ENCODE measurements at places on chromosomes 3 and 15.

- DNase-seq: no peak
These were observed 59.0 kb upstream of the PDZRN3 start for GRCh38 chr3:73683706-73684105.

DNA sequence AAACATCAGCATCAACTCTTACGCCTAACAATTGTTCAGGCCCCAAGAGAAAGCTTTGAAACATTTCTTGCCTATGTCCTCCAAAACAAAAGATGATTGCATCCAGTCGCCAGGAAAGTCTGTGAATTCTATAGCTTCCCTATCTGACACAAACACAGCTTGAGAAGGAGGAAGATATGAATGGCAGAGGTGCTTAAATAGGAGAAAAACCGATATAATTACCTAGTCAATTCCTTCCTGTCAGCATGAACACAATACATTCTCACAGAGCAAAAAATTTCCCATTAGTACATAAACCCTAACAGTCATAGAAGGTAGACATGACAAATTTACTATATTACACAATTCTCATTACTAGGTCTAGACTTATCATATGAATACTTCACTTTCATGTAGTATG, 326.5 kb downstream of the CGGBP1 start:
- DNase-seq: no peak

DNA sequence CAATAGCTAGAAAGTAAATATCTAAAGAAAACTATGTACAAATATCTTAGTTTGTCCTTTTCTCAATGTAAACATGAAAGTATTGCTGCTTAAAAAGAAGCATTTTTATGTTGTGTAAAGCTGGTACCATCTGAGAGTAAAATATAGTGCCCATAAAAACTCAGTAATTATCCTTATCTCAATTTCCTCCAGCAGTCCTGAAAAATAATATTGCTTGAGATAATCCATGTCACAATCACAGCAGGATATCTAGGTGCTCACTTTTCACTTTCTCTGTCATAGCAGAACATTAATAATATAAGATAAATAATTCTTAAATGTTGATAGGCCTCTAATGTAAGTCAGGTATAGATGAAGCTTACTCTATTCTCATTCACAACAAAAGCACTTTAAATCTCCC, 285.5 kb downstream of the ZBBX start:
- no peak for DNase-seq

DNA sequence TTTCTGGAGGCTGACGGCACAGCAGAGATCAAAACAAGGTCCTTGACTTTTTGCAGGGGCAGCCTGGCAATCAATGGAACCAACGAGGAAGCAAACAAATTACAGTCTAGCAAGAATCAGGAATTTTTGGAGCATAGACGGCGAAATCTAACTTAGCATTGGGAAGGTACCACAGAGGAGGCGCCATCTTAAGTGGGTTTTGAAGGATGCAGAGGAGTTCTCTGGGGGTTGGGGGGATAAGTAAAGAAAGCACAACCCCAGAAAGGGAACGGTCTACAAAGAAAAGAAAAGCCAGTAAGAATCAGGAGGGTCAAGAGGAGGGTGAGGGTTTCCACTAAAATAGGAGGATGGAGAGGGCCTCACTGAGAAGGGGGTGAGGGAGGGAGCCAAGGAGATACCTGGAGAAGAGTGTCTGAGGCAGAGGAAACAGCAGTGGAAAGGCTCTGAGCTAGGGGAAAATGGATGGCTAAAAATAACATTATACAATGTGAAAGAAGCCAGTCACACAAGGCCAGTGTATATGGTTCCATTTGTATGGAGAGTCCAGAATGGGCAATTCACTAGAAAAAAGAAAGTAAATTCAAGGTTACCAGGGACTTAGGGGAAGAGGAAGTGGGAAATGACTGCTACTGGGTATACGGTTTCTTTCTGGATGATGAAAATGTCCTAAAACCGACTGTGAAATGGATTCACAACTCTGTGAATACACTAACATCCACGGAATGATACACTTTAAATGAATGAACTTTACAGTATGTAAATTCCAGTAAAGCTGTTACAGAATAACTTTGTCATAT, 25.2 kb upstream of the IQSEC1 start:
- no peak for DNase-seq

DNA sequence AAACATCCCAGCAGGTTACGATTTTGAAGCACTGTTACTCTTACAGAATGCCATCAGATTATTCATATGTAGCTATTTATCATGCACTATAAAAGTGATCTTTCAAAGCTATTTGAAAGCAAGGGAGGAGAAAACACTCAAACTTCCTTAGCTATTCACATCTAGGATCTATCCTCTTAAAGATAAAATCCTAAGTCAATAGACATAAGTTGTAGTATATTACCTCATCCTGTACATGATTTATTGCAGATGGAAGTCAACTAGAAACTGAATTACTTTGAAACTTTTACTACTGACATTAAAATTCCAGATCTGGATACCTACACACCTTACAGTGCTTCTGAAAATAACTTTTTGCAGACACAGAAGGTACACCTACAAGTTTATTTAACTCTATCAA, 197.2 kb downstream of the MEIS2 start:
- DNase-seq: no peak

DNA sequence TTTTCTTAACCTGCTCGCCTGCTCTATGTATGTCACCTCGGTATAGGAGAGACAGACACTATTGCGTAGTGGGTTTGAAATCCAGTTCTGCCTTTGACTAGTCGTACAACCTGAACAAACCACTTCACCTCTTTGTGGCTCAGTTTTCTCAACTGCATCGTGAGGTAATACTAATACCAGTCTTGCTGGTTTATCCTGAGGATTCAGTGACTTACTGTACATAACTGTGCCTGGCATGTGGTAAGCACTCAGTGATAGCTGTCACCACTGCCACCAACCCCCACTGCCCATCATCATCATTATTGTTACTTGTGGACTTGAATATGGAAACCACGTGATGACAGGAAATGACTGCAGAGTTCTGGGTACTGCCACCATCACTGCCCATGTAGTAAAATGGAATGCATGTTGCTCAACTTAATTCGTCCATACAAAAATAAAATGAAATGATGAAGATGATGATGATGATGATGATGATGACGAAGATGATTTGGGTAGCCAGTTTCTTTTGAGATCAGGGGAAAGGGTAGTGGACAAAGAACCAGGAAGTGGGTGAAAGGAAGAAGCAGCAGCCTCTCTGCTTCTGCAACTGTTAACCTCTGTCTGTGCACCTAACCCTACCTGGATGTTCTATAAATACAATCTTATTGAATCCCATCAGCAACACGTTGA, 228.1 kb downstream of the FEZF2 start:
- DNase-seq: no peak

- DNase-seq: no peak
These were observed 28.1 kb downstream of the LSAMP start for GRCh38 chr3:116417151-116417550.

- DNase-seq: no peak
These were observed 607 bp upstream of the PPP1R14D start for GRCh38 chr15:40829115-40829514.

- no peak for DNase-seq
These were observed 231.5 kb downstream of the EFHB start for GRCh38 chr3:19702416-19703078.

DNA sequence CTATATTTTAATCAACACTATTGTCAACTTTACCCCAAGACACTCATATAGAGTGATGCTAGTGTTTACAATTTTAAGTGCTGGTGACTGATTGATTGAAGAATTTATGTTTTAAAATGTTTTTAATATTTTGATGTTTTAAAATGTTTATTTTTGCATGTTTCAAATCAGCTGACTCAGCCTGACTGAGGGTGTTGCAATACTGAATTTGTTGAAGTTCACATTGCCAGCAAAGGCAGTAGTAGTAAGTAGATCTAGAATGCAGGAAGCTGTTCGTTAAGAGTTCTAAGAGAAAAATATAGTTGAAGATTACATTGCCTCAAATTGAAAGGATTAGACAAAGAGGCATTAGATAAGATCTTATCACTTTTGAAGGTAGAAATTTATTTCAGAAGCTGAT, 977.6 kb downstream of the IGSF11 start:
- DNase-seq: no peak
